ENCODE measurements at places on chromosomes 6 and 20.
A peak's percentile ranks its signal among the peaks of the same experiment; 100 is the strongest.

GRCh38 chr6:5241252-5241651 is 19.5 kb downstream of the LYRM4 start:
- DNase-seq: no peak

GRCh38 chr6:155085582-155086257 is 90.6 kb downstream of the TIAM2 start:
- no peak for DNase-seq

DNA sequence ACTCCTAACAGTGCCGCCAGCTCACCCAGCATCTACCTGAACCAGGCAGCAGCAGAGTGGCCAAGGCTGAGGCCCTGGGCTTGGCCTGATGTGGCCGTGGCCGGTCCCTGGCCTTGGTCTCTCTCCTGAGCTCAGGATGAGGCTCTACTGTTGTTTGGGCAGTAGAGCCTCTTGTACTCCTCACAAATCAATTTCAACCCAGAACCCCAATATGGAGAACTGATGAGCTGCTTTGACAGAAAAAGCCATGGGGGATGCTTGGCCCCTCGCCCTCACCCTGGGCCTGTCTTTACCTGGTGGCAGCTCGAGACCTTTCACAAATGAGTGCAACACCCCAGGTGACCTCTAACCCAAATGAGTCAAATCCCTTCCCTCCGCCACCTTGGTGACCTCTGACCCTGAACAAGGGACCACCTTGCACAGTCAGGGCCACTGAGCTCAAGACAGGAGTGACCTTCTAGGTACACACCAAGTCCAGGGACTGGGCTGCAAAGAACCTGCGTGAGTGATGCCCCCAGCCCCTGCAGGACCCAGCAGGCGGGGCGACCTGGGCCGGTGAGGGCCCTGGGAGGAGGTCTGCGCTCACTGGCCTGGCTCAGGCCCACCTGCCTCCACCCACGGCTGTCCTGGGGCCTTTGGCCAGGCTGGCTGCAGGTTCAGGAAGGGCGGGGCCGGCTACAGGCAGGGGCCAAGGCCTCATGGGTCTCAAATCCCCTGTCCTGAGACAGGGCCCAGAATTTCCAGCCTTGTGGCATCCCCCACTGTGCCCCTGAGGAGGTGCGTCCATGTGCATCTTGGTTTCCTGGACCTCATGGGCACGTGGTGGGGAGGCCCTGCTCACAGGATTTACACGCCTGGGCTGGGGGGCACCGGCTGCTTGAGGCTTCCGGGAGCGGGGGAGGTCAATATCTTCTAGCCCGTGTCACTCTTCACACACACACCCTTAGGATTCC is 30.2 kb downstream of the PSMG4 start:
- DNase-seq: no peak

- no peak for DNase-seq
Measured at GRCh38 chr6:112304680-112305079, 42.5 kb upstream of the RFPL4B start.

DNA sequence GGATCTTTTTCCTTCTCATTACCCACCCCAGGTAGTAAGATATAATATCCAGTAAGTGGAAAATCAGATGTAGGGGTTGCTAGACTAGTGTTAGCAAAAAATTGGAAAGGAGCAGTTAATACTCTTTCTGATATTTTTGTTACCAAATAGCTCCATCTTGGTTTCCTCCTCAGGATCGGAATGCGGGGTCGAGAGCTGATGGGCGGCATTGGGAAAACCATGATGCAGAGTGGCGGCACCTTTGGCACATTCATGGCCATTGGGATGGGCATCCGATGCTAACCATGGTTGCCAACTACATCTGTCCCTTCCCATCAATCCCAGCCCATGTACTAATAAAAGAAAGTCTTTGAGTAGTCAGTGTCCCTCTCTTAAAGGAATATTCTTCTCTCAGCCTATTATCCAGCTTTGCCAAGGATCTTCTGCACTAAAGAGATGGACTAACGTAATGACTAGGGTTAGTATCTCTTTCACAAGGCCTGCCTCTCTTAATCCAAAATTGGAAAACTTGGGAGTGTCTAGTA is 1.5 kb downstream of the ROMO1 start:
- DNase-seq: no peak

DNA sequence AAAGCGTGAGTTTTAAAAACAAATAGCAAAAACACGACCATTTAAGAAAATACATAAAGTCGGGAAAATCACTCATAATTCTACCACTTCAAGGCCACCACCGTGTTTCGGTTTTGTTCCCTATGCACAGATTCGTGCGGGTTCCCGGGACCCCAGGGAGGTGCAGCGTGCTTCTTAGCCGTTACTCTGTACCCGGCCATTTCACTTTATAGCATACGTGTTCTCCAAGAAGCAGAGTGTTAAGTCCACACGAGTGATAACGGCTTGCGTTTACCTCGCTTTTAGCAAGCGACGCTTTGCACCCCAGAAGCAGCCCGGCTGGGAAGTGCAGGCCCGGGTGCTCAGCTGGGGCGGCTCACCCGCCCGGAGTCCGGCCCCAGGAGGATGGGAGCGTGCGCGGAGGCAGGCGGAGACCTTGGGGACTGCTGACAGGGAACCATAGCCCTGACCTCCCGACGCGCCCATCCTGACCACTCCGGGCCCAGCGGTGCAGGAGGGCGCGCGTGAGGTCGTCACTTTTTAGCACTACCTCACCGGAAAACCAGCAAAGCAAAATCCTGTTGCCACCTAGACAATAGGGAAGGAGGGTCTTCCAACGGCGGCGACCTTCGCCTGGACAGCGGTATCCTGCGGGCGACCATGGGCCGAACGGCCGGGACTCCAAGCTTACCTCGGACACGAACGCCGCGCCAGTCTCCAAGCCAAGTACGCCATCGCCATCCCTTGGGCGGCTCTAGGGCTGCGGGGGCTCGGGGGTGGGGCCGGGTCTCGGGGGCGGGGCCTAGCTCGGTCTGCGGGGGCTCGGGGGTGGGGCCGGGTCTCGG is at the start of gene ECI2:
Gene ECI2 (minus strand): TSS at position 735 of the 824 bp plus-strand sequence. CDS start 15 bp downstream, at position 720.
- DNase-seq: peak; percentile 81

GRCh38 chr6:134523903-134524650 is 206.2 kb upstream of the SGK1 start:
- DNase-seq: no peak

GRCh38 chr6:14676064-14676463 is 558.5 kb downstream of the CD83 start:
- DNase-seq: no peak

- no peak for DNase-seq
Measured at GRCh38 chr20:33896509-33896908, 85.4 kb downstream of the CHMP4B start.

DNA sequence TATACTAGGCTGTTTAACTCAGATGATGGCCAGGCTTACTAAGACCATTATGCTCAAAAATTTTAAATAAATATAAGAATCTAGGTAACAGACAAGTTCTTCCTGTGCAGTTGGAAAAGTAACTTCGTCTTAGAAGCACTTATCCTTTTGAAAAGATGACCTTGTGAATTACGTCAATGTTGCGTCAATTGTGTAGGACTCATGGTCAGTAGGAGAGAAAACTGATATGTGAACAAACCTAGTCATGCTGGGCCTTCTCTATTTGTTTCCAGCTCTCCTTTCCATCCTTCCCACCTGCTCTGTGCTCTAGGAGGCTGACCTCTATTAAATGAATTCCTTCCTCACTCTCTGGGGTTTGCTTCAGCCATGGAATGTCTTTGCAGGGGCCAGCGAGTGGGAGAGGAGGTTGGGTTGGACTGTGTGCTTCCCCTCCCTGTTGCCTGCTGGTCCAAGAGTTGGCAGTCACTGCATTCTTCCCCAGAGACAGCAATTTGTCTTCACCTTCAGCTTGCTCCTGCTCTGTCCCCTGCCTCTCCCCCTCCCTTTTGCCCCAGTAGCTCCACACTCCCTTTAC is 128.0 kb upstream of the TNFAIP3 start:
- no peak for DNase-seq

DNA sequence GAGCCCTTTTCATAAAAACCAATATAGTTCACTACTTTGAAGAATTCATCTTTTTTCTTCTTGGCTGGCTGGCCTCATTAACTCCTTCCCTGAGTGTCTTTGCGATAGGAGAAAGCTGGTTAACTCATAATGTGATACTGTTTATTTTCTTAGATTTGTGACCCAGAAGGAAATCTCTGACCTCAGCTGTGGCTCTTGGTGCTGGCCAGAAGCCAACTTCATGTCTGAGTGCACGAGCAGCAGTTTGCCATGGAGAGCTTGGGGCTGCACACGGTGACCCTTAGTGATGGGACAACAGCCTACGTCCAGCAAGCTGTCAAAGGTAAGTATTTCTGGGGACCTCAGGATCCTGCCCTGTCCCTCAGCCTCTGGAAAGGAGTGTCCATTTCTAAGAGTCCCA is 16.7 kb upstream of the DEF6 start:
- DNase-seq: no peak

- DNase-seq: no peak
Measured at GRCh38 chr6:161674930-161675682, 401.2 kb upstream of the AGPAT4 start.

- no peak for DNase-seq
Measured at GRCh38 chr6:25176466-25176865, 102.7 kb upstream of the CARMIL1 start.

DNA sequence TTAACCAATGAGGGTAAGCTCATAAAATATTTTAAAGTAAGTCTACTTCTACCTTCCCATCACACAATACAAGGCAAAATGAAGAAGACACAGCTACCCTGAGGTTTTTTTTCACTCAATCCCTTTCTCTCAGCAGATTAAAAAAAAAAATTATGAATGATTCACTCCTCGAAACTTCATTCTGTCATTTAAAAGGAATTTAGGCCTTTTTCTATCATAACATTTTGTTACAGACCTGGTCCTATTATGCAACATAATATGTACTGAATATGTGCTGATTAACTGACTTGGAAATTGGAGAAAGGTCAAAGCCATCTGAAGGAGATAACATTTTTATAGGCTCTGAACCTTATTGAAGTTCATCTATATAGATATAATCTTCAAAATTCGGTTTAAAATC is 45.5 kb downstream of the PRL start:
- no peak for DNase-seq

DNA sequence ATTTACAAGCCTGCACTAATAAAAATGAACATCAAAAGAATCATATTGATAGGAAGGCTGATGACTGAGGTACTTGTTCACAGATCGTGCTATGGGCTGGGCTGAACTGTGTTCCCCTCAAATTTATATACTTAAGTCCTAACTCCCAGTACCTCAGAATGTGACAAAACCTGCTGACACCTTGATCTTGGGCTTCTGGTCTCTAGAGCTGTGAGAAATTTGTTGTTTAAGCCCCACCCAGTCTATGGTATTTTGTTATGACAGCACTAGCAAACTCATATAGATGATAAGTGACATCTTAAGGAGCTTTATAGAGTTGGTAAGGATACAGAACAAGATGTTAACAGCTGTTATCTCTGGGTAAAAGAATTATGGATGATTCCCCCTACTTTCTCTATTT is 13.8 kb downstream of the UBE2V1 start:
- DNase-seq: no peak

DNA sequence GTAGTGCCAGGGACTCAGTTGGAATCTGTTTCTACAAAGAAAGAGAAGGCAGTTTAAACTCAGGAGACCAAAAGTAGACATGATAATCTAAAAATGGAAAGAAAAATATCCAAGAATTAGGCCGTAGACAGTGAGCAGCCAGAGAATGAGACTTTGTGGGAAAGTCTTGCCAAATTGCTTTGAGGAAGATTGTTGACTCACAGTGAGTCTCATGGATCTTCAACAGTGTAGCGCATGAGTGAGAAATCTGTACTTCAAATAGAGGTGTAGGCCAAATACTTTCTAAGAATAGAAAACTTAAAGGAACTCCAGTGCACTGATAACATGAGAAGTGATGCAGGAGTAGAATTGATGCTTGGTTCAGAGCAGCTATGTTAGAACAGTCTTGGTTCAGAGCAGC is 284.5 kb downstream of the HTR1B start:
- DNase-seq: no peak

- no peak for DNase-seq
Measured at GRCh38 chr6:39196673-39197091, 32.6 kb downstream of the KCNK5 start.

- no peak for DNase-seq
Measured at GRCh38 chr6:63391203-63391970, 71.6 kb upstream of the LGSN start.

DNA sequence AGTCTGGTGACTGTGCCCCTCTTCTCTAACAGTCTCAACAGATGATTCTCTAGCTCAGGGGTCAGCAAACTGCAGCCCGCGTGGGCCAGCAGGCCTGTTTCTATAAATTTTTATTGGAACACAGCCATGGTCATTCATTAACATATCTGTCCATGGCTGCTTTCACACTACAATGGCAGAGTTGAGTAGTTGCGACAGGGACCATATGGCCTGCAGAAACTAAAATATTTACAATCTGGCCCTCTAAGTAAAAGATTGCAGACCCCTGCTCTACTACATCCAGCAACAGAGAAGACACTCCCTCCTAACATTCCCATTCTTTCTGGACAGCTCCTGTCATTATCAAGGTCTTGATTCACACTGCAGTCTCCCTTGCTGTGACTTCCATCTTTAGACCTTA is 45.2 kb downstream of the PLAGL2 start:
- no peak for DNase-seq

DNA sequence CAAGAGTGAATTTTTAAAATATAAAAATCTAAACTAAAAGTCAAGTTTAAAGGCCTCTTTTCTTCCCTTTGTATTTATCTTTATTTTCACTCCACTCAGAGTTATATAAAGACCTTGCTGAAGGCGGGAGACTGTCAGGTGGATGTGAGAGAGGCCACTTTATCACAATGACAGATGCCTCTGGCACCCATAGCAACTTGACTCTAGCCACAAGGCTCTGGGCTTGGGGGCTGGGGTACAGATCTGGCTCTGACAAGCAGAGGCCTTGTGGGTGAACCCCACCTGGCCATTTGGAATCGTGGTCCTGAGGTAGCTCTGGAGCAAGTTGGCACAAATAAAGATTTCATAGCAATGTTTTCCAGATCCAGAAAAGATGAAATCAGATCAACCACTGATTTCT is 417.2 kb downstream of the RFPL4B start:
- no peak for DNase-seq

DNA sequence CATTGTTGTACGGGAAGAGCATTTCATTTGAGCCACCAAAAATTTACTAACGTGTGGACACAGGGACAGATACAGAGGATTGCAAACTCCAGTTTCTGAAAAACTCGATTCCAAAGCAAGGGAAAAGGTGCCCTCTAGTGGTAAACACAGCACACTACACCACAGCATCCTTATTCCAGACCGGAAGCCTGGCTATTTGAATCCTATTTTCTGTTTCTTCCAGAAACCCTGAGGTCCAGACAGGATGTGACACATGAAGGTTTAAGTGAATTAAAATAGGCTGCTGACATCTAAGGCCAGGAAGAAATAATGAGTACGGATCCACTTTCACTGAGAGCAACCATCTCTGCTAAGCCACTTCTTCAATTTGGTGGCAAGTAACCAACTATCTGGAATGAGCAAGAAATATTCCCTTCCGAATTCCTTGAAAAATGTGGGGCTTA is 31.8 kb upstream of the GMPR start:
- DNase-seq: no peak

GRCh38 chr6:143222801-143223231 is 162.1 kb downstream of the AIG1 start:
- no peak for DNase-seq

Data from GM06990 (cell line).